ENCODE measurements at places on chromosomes 7 and 10.

GRCh38 chr10:54203401-54203800 is 597.6 kb downstream of the PCDH15 start:
- DNase-seq, result no peak

GRCh38 chr7:24127930-24128329 is 156.1 kb upstream of the NPY start:
- DNase-seq, result no peak

DNA sequence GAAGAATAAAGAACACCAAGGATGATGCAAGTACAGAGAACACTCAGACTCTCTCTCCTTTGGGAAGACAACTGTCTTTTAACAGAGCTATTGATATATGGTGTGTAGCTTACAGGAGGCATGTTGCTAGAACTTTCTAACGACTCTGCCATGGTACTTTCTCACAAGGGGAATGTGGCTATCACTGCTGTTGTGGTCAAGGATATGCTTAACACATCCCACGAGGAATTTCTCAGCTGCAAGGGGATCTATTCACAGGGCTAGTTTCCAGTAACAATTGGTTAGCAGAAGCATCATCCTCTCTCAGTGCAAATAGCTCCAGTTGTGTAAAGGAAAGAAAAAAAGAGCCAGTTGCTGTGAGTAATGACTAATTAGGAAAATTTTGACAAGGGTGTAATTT is 826.0 kb downstream of the SORCS1 start:
- DNase-seq, result peak; percentile 77

DNA sequence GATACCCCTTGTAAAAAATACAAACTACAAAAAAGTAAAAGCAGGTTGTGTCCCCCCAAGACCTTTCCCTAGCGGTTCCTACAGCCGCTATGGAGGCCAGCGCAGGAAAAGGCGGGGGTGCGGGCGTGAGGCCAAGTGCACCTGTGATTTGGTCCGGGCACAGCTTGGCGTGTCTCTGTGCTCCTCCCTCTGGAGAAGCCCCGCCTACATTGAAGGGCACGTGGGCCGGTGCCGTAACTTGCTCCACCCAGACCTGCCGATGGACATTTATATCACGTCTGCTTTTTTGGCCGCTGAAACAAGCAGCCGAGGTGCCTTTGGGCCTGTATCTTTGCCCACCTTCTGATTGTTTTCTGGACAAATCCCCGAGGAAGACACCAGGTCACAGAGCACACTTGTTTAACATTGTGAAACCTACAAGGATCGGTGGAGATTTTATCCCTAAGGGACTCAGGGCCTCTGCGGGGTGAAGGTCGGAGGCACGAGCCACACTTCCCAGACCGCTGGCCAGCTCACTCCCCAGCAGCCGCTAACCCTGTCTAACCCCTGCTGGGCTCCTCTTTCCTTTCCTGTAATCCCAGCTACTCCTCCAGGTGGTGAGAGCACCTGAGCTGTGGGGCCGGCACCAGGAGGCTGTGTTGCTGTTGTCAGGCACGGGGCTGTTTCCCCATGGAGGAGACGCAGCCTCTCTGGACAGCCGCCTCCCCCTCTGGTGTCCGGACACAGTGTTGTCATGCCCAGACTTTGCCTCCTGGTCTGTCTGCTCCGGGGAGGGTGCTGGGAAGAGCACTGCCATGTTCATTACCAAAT is 18.8 kb upstream of the INPP5A start:
- no peak for DNase-seq

GRCh38 chr10:91380873-91381256 is 29.3 kb upstream of the HECTD2 start:
- no peak for DNase-seq
